Germinal center (tissue), 1 donor: ENCODE measurements at places on chromosomes 6 and 20.

DNA sequence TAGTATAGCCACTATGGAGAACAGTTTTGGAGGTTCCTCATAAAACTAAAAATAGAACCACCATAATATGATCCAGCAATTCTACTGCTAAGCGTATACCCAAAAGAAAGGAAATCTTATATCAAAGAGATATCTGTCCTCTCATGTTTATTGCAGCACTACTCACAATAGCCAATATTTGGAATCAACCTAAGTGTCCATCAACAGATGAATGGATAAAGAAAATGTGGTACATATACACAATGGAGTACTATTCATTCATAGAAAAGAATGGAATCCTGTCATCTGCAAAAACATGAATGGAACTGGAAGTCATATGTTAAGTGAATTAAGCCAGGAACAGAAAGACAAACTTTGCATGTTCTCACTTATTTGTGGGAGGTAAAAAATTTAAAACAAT, 5.7 kb upstream of the CD2AP start:
- DNase-seq: no peak

DNA sequence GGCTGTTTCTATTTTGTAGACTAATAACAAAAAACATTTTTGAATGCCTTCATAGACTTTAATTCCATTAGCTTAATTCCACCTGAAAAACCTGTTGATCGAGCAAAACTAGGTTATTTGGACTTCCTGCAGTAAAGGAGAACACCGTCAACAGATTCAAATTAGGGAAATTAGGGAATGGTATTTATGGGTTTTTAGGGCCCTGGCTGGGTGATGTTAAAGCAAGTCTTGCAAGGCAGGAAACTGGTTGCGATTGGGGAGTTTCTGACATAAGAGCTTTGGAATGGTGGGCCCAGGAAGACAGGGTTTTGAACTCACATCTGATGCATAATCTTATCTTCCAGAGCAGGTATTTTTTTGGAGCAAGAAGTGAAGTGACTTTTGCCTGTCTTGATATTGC, 40.1 kb upstream of the TFAP2C start:
- DNase-seq: no peak

DNA sequence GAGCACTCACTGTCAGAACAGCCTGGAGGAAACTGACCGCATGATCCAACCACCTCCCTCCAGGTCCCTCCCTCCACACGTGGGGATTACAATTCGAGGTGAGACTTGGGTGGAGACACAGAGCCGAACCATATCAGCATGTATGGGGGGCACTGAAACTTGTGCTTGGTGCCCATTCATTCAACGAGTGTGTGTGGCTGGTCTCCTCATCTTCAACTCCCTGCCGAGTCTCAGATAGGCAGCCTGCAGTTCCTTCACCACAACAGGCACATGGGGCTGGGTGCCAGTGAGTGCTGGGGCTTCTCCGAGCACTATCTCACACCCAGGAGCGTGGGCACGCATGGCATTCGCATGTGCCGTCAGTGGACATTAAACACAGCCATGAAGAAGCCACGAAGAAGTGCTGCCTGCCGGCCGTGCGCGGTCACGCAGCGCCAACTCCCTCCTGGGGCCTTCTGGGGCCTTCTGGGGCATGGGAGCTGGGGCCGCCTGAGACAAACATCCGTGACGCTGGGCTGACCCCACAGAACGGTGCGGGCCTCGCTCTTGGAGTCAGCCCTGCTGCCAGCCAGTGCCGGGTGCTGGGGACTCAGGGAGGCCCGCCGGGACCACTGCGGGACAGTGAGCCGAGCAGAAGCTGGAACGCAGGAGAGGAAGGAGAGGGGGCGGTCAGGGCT, 714 bp upstream of the RTEL1 start:
- DNase-seq: no peak

DNA sequence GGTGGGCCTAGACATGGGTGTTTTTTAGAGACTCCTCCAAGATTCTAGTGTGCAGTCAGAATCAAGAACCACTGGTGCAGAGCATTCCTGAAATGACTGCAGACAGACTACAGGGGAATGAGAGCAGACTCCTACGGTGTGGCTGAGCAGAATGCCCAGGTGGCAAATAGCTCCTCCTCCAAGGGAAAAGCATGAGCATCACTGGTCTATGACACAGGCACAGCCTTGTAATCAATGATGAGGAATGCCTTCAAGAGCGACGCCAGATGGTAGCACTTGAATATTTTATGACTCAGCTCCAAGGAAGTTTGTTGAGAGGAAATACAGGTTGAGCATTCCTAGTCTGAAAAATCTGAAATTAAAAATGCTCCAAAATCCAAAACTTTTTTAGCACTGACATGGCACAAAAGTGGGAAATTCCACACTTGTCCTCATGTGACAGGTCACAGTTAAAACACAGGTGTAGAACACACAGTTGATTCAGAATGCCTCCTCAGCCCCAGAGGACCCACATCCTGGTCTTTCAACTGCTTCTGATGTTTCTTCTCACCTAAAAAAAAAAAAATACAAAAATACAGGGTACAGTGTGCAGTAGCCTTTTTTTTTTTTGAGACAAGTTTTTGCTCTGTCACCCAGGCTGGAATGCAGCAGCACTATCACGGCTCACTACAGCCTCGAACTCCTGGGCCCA, 10.6 kb upstream of the FAM8A1 start:
- DNase-seq: no peak

DNA sequence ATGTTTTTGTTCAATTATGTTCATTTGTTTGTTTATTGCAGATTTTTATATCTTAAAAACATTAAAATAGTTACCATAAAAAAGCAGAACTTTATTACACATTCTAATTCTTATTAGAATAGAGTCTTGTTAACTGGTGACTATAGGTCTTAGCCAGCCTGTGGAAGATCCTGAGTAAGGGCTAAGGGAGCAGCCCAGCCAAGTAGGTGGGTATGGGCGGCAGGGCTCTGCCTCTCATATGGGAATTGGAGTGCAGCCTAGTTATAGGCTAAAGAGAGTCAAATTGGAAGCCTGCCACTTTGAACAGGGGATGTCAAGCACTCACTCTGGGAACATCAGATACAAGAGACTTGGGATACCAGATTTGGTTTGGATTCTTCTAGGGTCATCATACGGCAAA, 10.5 kb upstream of the HSF2 start:
- DNase-seq: no peak

DNA sequence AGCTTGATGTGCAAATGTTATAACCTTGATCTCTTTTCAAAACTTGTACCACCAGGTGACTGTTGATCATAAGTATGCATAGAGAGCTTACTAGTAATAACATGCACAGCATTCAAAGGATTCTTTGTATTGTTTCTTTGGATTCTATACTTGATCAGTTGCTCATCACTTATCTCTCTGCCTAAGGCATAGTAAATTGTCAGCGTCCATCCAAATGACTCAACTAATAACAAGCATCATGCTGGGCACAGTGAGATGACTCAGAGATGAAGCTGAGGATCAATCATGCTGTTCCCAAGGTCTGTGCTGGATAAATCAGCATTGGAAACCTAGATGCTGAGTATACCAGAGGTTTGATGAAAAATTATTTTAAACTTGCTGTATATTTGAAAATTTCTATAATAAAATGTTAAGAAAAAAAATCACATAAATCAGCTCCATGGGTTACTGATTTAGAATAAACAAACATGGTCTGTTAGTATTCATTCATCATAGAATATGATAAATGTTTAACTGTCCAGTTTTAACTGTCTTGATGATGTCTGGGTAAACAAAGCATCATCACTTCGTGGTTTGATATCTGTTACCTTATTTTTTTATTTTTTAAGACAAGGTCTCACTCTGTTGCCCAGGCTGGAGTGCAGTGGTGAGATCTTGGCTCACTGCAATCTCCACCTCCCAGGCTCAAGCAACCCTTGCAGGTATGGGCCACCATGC, 45.6 kb upstream of the SGK1 start:
- no peak for DNase-seq

GRCh38 chr20:4787069-4787468, 65.4 kb downstream of the PRND start:
- DNase-seq: no peak

- no peak for DNase-seq
Measured at GRCh38 chr20:40451552-40451951, 237.5 kb downstream of the MAFB start.
